ENCODE measurements at places on chromosomes 2 and 18.
A peak's percentile ranks its signal among the peaks of the same experiment; 100 is the strongest.

- no peak for DNase-seq
Measured at GRCh38 chr18:4801151-4801550, 346.0 kb upstream of the DLGAP1 start.

DNA sequence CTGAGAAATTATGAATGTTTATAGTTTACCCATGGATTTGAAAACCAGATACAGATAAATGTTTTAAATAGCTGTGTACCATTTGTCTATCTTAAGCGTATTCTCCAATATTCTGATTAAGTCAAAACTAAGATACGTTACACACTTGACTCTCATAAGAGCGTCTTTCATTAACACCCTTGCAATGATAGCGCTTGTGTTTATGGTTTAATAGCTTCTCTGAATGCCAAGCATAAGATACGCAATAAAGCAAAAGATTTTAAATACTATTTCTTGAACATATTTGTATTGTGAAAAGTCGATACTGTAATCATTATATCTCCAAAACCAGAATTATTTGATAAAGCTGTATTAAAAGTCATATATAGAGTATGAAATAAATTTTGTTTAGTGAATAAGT, 3.0 kb downstream of the CALCRL start:
- DNase-seq: no peak

DNA sequence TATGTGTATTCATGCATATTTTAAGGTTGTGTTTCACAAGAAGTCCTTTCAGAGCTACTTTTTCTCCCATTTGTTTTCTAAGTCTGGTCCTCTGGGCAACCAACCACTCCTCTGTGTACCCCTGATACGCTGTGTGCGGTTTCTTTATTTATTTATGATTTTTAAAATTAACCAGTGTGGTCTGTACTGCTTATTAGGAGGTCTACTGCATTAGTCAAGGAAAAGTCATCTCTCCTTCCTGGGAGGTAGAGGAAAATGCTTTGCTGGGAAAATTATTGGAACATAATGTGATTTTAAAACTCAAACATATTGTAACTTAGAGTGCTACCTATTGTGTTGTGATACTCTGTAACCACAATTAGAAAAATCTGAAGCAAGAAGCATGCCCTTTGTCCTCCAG, 1404.3 kb downstream of the SUCLG1 start:
- DNase-seq: no peak

DNA sequence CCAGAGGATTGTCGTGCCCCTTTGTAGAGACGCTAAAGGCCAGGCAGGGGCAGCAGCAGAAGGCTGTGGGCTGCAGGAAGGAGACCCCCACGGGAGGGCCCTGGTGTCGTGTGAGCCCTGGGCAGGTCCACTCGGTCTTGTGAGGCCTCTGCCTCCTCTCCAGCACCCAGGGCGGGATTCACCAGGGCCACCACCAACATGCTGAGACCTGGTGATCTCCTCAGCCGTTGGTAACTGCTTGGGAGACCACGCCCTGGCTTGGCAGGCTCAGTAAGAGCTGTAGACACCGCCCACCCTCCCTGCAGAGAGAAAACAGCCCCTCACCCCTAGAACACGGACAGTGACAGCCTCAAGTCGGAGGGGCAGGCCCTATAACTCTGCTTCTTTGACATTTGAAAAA, 21.1 kb downstream of the MBP start:
- DNase-seq: no peak

DNA sequence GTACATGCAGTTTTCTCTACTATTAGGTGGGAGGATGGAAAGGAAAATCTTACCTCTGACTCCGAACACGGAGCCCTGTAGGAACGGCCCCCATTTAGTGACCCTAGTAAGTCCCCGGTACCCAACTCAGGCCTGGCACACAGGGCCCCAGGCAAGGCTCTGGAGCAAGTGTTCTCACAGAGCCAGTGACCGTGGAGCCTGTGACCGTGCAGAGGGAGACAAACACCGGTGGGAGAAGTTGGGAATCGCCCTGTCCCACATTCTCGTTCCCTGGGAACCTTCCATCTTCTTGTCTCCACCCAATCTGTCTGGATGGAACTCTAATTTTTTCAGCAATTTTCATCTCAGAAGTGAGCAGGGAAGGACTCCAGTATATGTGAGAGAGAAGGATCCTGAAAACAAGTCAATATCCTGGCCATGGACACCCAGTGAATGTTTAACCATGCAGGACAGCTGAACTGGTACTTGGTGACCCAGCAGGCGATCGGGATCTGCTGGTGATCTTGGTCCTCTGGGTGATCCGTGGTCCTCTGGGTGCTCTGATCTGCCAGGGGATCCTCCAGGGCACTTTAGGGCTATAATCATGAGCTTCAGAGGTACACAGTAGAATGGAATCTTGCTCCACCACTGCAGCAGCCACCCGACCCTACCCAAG, 348.6 kb upstream of the ID2 start:
- no peak for DNase-seq

- no peak for DNase-seq
Measured at GRCh38 chr2:217223222-217223930, 363.5 kb upstream of the TNP1 start.

DNA sequence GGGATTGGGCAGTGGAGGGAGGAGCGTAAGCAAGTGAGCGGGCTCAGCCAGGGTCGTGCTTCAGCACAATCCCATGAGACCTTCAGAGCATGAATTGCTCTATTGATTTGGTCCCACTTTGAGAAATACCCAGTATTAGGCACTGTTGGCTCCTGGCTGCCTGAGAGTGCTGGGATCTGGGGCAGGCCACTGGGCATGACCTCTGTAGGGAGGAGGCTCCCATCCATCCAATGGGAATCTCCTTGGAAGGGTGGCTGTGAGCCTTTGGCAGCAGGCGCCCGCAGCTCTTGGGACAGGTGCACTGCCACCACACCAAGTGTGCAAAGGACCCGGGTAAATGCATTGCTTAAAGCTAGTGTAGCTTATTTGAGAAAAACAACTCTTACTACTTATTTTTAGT, 137.5 kb downstream of the LDLRAD4 start:
- no peak for DNase-seq

- DNase-seq: no peak
Measured at GRCh38 chr2:175154661-175155082, 13.3 kb downstream of the ATF2 start.

GRCh38 chr2:37625156-37625555, 46.3 kb downstream of the CDC42EP3 start:
- DNase-seq: no peak

- DNase-seq: no peak
Measured at GRCh38 chr18:68969027-68969426, 171.1 kb downstream of the CCDC102B start.

- DNase-seq: no peak
Measured at GRCh38 chr18:36197511-36198166, 10.3 kb downstream of the MOCOS start.

GRCh38 chr2:24917086-24917485, 3.0 kb downstream of the ADCY3 start:
- DNase-seq: no peak

DNA sequence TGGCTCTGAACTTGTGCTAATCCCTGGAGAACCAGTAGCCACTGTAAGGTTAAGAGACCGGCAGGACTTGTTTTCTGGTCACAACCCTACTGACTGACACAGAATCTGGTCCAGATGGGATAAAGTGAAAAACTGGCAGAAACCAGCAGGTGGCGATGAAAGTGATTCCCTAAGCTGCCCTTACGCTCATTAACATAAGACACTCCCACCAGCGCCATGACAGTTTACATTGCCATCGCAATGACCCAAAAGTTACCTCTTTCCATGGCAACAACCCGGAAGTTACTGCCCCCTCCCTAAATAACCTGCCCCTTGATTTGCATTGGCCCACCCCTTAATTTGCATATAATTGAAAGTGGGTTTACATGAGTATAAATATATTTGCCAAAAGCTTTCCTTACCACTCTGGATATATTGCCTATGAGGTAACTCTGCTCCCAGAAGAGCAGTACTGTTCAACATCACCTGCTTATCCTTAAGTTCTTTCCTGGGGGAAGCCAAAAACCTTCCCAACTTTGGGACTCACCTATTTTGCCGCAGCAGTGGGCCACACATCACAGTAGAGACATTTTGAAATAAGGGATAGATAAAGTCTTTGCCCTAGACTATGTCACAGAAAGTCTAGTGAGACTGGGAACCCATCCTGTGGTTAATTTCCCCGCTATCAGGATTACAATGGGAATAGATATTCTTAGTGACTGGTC, 35.8 kb upstream of the AFF3 start:
- no peak for DNase-seq

DNA sequence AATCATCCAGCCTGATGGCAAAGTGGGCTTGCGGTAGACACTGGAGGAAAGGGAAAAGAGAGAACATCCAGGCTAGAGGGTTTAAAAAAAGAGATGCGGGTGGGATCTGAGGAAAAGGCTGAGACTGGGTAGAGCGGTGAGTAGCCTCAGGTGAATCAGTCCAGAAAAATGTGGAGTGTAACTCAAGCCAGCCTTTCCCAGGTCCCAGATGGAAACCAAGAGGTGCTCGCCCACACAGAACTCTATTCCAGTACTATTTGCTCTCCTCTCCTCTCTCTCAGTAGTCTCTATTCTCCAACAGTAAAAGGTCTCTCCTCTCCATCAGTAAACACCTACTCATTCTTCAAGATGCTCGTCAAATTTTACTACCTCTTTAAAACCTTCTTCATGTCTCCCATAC, 38.3 kb upstream of the NRP2 start:
- DNase-seq: no peak

DNA sequence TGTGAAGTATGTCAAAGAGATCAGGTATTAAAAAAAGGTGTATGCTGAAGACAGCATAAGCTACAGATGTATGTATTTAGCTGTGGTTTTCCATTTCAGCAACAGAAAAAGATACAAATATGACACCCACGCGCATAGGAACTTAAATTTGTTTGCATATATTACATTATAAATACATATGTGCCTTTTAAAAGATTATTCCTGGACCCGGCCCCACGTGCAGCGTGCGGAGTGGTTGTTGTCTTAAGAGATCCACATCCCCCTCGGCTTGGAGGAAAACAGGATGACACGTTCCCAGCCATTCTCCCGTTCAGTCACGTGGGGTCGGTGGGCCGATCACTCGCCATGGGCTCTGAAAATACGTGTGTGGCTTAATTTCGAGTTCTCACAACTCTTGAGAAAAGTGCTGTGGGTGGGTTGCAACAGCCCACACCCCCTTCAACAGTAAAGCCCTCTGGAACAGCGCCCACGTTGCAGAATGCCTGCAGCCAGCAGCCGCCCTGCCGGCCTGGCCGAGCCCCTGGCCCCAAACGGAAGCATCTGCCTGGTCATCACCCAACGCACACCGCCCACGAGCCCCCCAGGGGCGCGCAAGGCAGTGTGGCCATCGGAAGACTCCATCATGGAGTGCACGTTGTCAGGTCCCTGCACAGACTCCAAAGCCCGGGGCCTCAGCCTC, 18.6 kb upstream of the KCNG2 start:
- no peak for DNase-seq

- DNase-seq: no peak
Measured at GRCh38 chr2:121427187-121427689, 103.4 kb upstream of the RNU4ATAC start.

DNA sequence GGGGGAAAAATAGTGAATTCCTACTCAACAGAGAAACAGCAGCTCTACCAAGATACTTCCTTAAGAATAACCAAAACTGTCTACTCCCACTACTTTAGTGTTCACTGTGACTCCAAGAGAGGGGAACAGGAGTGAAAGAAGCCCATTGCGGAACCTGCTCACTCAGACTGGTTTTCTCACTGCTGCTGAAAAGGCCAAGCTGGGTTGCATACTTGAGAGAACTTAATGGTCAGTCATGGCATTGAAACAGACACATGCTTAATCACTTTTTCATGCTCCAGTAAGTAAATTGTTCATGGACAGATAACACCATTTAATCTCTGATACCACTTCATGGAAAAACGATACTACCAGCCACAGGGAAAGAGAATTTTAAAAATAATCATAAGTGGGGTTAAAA, 35.7 kb upstream of the SLC8A1 start:
- no peak for DNase-seq

DNA sequence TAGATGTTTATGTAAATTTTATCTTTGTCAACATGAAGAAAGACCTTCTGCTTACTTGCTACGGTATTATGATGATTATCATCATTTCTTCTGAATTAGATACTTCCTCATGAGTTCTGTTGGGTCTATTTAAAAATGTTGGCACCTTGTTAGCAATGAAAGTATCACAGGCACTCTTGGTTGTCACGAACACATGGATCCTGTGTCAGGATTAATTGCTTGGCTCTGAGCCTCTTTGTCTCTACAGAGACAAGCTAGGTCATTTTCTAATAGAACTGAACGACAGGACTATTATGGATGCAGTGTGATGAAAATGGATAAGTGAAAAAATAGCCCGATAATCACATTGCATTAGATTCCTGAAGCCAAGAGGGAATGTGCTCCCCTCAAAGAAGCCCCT, 110.3 kb downstream of the DOCK10 start:
- no peak for DNase-seq

GRCh38 chr2:231369580-231370428, 25.7 kb upstream of the B3GNT7 start:
- DNase-seq: no peak

DNA sequence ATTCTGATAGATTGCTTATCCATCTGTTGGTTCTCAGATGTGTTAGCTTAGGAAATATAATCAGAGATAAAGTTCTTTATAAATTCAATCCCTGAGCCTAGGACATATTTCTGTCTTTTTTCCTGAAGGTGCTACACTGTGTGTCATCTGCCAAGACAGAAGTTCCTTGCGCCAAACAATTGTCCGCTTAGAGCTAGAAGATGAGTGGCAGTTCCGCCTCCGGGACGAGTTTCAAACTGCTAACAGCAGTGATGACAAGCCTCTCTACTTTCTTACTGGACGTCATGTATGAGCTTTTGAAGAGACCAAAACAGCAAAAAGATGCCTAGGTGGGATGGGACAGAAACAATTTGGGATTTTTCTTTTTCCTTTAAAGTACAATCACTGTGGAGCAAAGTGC, 78.0 kb downstream of the ESCO1 start:
- no peak for DNase-seq

DNA sequence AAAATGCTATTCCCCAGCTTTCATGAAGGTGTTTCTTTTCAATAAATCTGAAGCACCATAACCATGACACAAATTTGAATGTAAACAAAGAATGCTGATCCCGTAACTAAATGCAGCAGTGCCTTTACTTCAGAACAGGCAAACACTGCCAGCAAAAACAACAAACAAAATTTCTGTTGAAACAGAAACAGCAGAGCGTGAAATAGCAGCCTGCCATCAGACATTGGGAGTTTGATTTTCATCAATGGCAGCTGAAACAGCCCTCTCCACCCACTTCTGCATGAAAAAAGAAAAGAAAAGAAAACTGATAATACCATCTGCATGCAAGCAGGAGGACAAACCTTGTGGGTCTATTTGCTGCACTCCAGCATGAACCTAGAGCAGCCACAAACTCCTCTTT, 128.3 kb downstream of the CDH2 start:
- no peak for DNase-seq

GRCh38 chr18:76456823-76457222, 38.2 kb downstream of the ZNF516 start:
- DNase-seq: no peak

GRCh38 chr2:26745609-26746327, 18.3 kb upstream of the SLC35F6 start:
- DNase-seq: peak; percentile 19

DNA sequence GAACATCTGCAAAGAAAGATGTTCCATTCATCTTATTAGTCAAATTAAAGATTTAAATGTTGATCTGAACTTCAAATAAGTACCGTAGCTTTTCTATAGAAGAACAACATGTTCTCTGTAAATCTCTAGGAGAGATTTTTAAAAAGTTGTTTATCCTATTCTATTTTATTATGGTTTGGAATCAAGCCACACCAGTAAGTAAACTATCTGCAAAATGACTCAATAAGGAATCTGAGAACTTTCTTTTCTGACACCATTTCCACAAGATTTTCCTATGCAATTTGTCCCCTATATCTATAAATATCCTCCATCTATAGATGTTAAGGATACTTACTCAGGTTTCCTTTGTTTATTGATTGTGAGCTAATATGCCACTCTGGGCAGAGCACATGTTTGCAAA, 736.6 kb downstream of the CBLN2 start:
- no peak for DNase-seq
